ENCODE measurements at places on chromosomes 7 and 10.
A peak's percentile ranks its signal among the peaks of the same experiment; 100 is the strongest.

DNA sequence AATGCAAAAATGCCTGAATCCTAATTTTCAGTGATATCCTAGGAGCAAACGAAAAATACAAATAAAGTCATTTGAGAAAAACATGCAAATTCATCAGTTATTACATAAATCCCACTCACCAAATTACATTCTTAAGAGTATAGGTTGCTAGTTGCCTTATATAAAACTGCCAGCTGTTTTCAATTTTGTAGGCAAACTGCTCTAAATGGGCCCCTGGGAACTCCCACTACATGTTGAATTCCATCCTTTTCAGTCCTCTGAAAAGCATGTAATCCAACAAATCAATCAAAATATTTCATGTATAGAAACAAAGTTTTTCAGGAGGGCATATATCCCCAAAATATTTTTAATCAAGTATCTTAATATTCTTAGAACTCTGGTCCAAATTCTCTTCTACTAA lies 2.1 kb upstream of the JMJD1C start:
- DNase-seq = no peak

GRCh38 chr7:128940494-128941322 lies 3.0 kb downstream of the IRF5 start:
- DNase-seq = peak; percentile 90

DNA sequence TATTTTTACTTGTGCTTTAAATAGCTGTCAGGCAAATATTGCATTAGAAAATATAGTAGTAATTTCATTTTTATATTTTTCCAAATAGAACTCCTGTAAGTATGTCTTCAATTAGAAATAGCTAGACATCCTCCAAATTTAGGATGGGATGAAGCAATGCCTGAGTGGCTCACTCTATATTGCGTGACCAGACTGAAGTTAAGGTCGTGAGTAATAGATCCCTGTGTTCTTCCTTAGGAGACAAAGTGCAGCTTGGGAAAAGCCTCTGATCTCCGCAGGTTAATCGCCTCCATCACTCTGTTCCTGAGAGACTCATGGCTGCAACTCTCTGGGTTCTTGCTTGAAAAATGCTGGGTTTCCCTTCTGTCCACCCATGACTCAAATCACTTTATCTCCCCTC lies 484.8 kb upstream of the ANKRD30A start:
- DNase-seq = no peak

- no peak for DNase-seq
These were observed 243.0 kb downstream of the PLXDC2 start for GRCh38 chr10:20059084-20059835.

- no peak for DNase-seq
These were observed 3.2 kb downstream of the TSPAN33 start for GRCh38 chr7:129147731-129148130.

- DNase-seq = no peak
These were observed 128.8 kb downstream of the DGKB start for GRCh38 chr7:14773729-14774271.

- no peak for DNase-seq
These were observed 19.9 kb upstream of the SEC61G start for GRCh38 chr7:54778696-54779540.

- no peak for DNase-seq
These were observed 98.8 kb upstream of the MACROH2A2 start for GRCh38 chr10:69953851-69954250.

- DNase-seq = no peak
These were observed 2.7 kb upstream of the COMTD1 start for GRCh38 chr10:75238182-75239095.

DNA sequence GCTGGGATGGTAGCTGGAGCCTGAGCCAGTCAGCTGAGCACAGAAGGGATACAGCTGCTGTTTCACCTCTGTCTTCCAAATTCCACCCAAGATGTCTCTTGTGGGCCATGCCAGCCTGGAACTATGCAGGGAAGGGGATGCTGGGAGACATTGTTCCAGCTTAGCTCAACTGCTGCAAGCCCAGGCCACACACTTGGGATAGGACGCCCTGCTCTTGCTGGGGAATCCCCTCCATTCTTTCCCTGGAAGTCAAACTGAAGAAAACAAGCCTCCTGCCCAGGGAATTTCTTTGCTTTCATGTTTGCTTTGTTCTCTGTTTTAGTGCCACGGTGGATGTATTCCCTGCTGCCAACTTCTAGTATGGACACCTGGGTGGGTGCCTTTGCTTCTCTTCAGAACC lies 55.2 kb upstream of the CDK13 start:
- no peak for DNase-seq

DNA sequence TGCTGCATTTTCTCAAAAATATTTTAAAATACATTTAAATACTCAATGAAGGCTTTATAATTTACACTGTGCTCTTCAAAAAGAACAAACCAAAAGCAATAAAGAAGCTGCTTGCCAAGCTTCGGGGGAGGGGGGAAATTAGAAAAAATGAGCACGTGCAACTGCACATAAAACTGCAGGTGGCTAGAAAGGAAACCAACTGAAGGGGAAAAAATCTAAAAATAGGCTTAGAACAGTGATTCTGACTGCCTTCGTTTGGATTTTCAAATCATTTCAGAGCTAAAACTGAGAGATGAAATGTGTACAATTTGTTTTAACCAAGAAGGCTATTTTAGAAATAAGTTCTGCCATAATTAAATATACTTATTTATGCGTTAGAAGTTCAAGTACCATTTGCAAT lies 61.4 kb downstream of the ABI1 start:
- DNase-seq = peak; percentile 65

GRCh38 chr7:140621401-140622021 lies 19.1 kb downstream of the DENND2A start:
- no peak for DNase-seq

- DNase-seq = peak; percentile 91
These were observed at the start of gene FUOM for GRCh38 chr10:133357285-133358161. Gene FUOM, minus strand, starts transcription at chr10:133358019. Its CDS starts 12 bp downstream, at chr10:133358007.

GRCh38 chr7:115233809-115234208 lies 311.9 kb downstream of the MDFIC start:
- DNase-seq = no peak

DNA sequence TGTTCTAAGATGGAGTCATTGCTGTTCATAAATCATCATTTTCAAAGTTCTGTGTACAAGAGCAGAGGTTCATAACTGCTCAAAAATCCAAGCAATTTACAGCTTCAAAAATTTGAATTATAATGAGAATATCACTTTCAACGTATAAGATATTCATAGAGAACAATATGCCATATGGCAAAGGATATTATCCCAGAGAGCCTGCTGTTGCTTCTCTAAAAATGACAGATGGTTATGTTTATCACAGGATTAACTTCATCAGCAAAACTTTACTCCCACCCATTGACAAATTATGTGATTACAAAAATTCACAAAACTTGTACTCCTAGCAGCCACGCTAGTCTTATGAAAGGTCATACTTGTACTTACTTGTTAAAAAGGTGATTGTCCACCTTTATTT lies 105.1 kb downstream of the PIP4K2A start:
- no peak for DNase-seq

DNA sequence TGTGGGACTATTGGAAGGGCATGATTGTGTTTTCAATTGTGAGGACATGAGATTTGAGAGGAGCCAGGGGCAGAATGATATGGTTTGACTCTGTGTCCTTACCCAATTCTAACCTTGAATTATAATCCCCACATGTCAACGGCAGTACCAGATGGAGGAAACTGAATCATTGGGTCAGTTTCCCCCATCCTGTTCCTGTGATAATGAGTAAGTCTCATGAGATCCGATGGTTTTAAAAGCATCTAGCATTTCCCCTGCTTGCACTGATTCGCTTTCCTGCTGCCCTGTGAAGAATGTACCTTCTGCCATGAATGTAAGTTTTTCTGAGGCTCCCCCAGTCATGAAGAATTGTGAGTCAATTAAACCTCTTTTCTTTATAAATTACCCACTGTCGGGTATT lies 1367.1 kb downstream of the XPNPEP1 start:
- no peak for DNase-seq

GRCh38 chr10:18822156-18822555 lies 162.9 kb downstream of the ARL5B start:
- peak; percentile 63 for DNase-seq

DNA sequence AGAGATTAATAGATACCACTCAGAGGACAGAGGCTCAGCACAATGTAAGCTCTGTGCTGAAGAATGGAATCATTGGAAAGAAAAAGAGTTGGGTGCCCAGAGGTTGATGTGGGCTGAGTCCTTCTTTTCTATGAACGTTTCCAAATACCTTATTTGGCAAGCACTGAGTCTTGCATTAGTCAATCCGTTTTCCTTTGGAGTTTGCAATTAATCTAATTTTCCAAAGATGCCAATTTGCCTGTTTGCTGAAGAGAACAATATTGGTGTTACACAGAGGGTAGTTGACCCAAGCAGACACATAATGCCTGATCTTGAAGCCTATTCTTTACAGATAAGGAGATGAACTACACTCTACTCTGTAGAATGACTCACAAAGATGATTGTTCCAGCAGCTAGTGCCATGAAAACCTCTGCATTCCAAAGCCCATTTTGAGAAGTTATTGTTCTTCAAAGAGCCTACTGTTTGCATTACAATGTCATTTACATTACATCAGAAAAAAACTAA lies 55.4 kb upstream of the MET start:
- no peak for DNase-seq

All from Kasumi-1 (cell line).